ENCODE measurements at places on chromosomes 5 and 9. TPM values are rescaled to one million over a fixed set of nuclear protein-coding genes. Genes with fewer than 3 reads are reported as not detected.

CDO1 gene
- total RNA-seq, result 3.4 TPM

ZDHHC12 gene
- 29.1 TPM for total RNA-seq

NUTM2F gene
- total RNA-seq, result not detected

DND1 gene
- total RNA-seq, result 0.33 TPM

SEMA4D gene
- total RNA-seq, result 0.62 TPM

PCDHGB2 gene
- 1.2 TPM for total RNA-seq

HDHD3 gene
- 15.5 TPM for total RNA-seq
